Muscle of back (tissue), 13 donors: ENCODE measurements at places on chromosomes 12 and 14.

DNA sequence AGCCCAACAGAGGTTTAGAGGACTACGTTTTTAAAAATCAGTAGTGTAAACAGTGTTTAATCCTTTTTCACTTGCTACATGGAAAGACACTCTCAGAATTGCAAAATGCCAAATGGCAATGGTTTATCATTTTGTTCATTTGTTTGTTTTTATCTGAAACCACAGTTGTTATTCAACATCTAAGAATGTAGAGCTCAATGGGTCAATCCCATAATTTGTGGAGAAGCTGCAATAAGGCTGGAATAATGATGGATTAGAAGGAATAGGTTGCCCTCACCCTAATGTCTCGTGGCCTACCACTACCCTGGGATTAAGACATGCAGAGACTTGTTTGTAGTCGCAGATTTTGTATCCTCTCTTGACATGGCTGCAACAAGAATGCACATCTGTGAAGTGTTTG, 115.7 kb downstream of the LLPH start:
- no peak for DNase-seq

DNA sequence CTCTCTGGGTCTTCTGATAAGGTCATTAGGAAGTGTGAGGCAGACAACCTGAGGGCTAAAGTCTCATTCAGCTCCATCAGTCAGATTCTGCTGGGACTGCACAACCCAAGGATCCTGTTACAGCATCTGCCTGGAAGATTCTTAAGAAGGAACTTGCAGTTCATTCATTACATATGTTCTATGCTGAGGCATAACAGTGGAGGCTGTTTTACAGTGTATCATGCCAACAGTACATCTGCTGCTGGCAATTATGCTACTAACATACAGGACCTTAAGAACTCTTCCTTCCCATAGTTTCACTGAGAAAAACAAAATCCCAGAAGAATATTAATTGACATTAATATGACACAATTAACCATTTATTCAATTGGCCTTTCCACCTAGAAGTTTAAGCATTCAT, 968.6 kb downstream of the DIO2 start:
- DNase-seq = peak; percentile 15

GRCh38 chr14:22737052-22737451, 29.4 kb upstream of the OXA1L start:
- DNase-seq = no peak

DNA sequence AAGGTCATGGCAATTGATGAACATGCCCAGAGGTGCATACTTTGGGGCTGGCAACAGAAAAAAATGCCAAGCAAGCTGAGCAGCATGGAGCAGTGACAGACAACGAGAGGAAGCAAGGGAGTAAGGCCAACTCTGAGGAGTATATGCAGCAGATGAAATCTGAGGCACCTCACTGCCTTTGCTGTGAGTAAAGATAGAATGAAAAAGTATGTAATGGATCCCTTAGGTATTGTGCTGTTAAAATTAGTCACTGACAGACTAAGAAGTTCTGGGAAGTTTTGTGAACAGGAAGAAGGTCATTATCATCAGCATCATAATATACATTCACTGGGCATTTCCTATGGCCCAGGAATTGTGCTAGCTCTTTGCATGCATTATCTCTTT, 269.9 kb downstream of the DUSP6 start:
- DNase-seq = no peak

- peak; percentile 24 for DNase-seq
Observed at GRCh38 chr12:54853933-54854538, at the start of gene MUCL1. Gene MUCL1 (plus strand): TSS chr12:54854516. CDS start chr12:54854583, 67 bp downstream.
